ENCODE measurements at places on chromosomes 5 and 9.

DNA sequence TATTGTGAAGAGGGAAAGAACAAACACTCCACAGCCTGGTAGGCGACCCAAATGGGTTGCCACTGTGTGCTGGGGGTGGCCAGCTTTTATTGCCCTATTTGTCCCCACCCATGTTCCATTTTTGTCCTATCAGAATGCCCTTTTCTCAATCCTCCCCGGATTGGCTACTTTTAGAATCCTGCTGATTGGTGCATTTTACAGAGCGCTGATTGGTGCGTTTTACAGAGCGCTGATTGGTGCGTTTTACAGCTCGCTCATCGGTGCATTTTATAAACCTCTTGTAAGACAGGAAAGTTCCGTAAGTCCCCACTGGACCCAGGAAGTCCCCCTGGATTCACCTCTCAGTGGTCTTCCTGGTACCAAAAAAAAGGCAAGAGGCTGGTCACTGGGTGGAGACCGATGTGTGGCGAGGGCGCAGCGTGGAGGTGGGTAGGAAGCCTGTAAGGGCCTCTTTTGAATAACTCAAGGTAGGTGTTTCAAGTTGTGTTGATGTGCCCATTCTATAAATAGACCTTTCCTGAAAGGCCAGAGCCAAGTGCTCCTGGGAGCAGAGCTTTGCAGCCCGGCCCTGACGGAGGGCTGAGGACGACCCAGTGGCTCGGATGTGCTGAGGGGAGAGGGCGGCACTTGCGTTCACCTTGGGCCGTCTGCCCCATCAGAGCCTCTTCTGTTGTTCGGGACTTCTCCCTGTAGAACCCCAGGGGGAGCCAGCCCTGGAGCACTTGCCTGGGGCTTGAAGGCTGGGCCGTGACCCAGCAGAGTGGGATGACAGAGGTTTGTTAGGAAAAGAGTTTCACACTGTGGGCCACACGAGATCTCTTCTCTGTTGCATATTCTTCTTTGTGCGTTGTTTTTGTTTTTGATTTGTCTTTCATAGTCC is 7.2 kb upstream of the GFPT2 start:
- DNase-seq = no peak

- no peak for DNase-seq
These were observed 447.8 kb downstream of the PLK2 start for GRCh38 chr5:58012102-58012501.

DNA sequence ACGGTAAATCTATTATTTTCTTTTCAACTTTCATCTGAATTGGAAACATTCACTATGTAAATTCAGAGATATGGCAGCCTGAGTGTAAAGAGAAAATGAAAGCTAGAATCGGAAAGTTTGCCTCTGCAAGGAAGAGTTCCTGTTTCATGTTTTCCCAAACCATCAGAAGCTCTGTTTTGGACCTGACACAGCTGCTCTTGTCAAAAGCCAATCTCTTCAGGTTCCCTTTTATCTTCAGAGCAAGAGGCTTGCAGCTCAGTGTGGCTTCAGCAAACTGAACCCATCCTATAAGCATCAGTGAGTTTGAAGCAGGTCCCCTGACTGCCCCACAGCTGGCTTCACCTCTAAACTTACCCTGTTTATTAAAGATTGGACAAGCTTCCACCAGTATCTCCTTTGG is 1099.7 kb downstream of the DTWD2 start:
- no peak for DNase-seq

DNA sequence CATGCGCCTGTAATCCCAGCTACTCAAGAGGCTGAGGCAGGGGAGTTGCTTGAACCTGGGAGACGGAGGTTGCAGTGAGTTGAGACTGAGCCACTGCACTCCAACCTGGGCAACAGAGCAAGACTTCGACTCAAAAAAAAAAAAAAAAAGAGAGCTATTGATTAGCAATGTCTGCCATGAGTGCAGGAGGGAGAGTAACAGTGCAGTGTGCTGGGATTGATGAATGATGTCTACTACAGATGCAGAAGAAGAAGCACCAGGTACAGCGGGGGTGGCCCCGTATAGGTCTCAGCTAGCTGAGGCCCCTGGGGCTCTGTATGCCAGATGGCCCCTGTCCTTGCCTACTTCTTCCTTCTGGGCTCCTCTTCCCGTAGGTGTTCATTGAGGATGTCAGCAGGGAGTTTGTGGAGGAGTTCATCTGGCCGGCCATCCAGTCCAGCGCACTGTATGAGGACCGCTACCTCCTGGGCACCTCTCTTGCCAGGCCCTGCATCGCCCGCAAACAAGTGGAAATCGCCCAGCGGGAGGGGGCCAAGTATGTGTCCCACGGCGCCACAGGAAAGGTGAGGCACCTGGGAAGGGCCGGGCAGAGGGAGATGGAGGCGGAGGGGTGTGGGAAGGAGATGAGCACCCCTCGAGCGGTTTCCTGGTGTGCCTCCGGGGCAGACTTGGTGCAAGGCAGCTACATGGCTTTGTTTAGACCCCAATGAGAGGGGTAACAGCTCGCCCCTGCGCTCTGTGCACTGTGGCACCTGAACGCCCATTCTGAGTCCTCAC is 13.5 kb downstream of the ASS1 start:
- DNase-seq = no peak

- DNase-seq = no peak
These were observed 47.6 kb upstream of the EXOC3 start for GRCh38 chr5:395156-395920.

GRCh38 chr5:103450333-103451061 is 112.1 kb downstream of the NUDT12 start:
- DNase-seq = no peak

- DNase-seq = no peak
These were observed 99.7 kb upstream of the OSMR start for GRCh38 chr5:38745836-38746732.

DNA sequence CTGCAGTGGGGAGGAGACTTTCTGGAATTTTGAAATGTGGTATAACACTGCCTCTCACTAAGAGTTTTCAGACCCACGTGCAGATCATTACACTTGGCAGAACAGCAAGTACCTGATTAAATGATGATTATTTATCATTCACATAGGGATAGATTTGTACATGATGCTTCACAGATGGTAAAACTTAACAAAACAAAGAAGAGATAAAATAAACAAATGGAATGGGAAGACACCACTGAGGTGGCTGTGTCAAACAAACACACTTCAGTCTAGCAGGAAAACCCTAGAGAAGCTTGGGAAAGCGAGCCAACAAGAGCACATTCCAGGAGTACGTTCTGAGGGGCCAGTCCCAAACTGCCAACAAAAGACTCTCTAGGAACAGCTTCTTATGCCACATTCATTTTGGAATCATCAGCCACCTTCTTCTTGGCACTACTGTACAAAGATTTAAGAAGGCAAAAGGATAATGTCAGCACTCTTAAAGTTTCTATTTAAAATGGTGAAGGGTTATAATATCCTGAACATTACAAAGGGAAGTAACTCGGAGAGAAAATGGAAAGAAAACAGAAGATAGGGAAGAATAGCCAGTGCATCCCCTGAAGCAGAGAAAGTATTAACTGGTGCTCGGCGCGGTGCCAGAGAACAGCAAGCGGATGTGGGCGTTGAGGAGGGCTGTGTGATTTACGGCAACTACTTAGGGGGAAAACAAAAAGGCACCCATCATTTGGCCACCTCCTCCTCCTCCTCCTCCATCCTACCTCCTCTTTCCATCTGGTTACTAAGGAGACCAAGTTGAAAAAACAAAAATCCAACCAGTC is 1.6 kb downstream of the MED27 start:
- no peak for DNase-seq

GRCh38 chr5:170534177-170534576 is 30.4 kb downstream of the KCNIP1 start:
- DNase-seq = no peak
